GM23338 (cell line): ENCODE measurements at places on chromosomes 3 and 15. TPM values are rescaled to one million over a fixed set of nuclear protein-coding genes. Genes with fewer than 3 reads are reported as not detected.

DNA sequence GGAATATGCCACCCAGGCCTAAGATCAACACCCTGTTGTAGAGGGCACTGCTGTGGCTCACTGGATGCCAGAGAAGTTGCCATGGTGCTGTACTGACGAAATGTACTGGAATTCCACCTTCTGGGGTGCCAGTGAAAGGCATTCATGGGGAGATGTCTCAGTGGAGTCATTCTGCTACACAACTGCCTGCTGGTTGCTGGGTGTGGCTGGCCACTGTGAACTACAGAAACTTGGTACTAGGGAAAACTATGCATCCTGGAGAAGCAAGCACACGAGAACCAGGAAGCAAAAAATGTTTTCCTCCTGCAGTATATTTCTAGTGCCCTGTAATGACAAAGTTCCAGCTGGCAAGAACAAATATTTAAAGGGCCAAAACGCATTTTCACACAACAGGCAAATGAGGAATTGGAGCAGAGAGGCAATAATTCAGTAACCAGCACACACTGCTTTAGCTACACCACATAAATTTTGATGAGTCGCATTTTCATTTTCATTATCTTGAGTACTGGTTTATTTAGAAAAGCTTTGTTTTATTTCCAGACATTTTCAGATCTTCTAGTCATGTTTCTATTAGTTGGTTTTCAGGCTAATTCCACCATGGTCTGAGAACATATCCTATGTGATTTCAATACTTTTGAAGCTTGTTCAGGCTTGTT, 18.3 kb upstream of the RFX7 start:
- H3K36me3 ChIP-seq, result no peaks in the 10 kb centered on the region
- H3K27me3 ChIP-seq, result no peaks in the 10 kb centered on the region
- no peak overlapping the region for H3K4me3 ChIP-seq

- H3K36me3 ChIP-seq, result no peaks in the 10 kb centered on the region
- H3K4me1 ChIP-seq, result no peaks in the 10 kb centered on the region
- H3K27me3 ChIP-seq, result no peaks in the 10 kb centered on the region
- H3K27ac ChIP-seq, result no peak overlapping the region
Observed at GRCh38 chr3:20022954-20023622, 11.0 kb upstream of the PP2D1 start.

DNA sequence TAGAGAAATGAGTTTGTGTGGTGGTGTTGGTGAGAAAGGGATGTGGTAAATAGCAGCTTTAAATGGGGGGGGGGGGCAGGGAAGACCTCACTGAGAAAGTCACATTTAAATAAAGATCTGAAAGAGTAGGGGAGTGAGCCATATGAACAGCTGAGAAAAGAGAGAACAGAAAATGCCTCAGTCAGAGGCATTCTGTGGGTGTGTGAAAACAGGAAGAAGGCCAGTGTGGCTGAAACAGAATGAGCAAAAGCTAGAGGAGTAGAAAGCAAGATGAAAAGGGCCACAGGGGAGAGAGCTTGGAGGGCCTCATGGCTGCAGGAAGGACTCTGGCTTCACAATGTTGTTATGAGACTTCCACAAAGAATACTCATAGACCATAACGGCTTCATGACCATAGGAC, 783.3 kb downstream of the ZPLD1 start:
- H3K4me1 ChIP-seq, result 0 out of 2 replicates have a peak, but pooled peaks cover 3% of the 10 kb centered on the region
- no peaks in the 10 kb centered on the region for H3K27me3 ChIP-seq
- H3K4me3 ChIP-seq, result no peak overlapping the region

- no peak overlapping the region for H3K4me3 ChIP-seq
- peaks cover 9% of the 10 kb centered on the region; the same call in 1 of the 2 replicates for H3K4me1 ChIP-seq
- 0 out of 2 replicates have a peak, but pooled peaks cover under 1% of the 10 kb centered on the region for H3K36me3 ChIP-seq
- no peak for DNase-seq
Observed at GRCh38 chr3:54792584-54792983, 135.3 kb downstream of the LRTM1 start.

GRCh38 chr15:74807282-74807681, 5.4 kb upstream of the LMAN1L start:
- H3K4me3 ChIP-seq, result no peak overlapping the region
- H3K27ac ChIP-seq, result no peak overlapping the region

DNA sequence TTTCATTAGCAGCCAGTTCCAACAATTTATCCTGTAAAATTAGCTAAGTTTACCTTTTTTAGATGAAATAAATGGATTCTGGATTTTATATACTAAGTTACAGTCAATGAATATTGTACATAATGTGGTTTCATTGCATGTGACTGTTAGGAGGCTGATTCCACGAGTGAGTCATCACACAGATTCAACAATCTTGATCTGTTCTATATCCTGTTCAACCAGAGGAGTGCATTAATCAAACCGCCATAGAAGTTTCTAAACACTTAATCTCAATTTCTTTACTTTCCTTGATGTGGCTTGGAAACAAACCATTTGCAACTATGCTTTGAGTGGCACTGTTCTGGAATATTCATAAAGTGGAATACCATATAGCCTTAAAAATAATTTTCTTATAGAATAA, 15.3 kb downstream of the DNAJC13 start:
- no peaks in the 10 kb centered on the region for H3K36me3 ChIP-seq
- no peak for DNase-seq
- no peak overlapping the region for H3K27ac ChIP-seq

DNA sequence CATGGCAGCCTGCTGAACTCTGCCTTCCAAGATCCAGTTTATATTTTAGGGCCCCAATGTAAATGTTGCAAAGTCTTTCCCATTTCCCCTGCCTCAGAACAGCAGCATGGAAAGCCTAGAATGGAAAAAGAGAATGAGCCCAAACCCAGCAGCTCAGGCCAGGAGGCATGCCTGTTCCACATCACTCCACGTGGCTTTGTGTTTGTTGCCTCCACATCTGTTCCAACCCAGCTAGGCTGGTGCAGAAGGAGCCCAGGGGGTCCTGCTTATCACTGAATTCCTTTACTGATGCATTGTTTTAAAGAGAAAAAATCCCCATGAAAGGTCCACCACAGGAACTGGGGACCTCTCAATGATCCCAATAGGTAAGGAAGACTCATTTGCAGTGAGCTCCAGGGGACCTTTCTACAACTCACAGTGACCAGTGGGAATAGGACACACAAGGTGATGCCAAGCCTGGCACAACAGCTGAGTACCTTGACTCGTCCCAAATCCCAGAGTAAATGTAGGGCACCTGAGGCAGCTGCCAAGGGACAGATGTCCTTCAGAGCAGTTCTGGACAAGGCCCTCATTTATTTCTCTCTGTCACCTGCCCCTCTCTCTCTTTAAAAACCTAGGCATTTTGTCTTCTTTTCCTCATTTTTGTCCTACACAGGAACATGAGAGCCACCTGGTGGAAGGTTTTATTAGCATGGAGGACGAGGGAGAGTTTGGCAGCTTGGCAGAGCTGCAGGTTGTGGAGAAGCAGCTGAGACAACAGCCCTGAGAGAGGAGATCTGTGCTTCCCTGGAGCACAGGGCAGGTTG, 41.7 kb upstream of the ADAMTS17 start:
- no peaks in the 10 kb centered on the region for H3K27me3 ChIP-seq
- no peak overlapping the region for H3K4me3 ChIP-seq
- H3K4me1 ChIP-seq, result no peaks in the 10 kb centered on the region

Gene BCHE
- polyA plus RNA-seq, result 0.92 and 1.1 TPM in 2 replicates

GRCh38 chr3:29324180-29324651, 43.3 kb downstream of the RBMS3 start:
- no peak overlapping the region for H3K4me3 ChIP-seq
- peaks cover 9% of the 10 kb centered on the region for H3K4me1 ChIP-seq
- no peak for DNase-seq
- no peaks in the 10 kb centered on the region for H3K27me3 ChIP-seq
- no peak overlapping the region for H3K27ac ChIP-seq

GRCh38 chr3:152997526-152997925, 162.6 kb downstream of the P2RY1 start:
- no peak for DNase-seq
- no peak overlapping the region for H3K4me3 ChIP-seq
- H3K27ac ChIP-seq, result no peak overlapping the region
- H3K27me3 ChIP-seq, result no peaks in the 10 kb centered on the region
- 0 out of 2 replicates have a peak, but pooled peaks cover 1% of the 10 kb centered on the region for H3K4me1 ChIP-seq
- no peaks in the 10 kb centered on the region for H3K36me3 ChIP-seq

Gene CLDN16
- 0.06 TPM in 1 of 2 replicates, not detected in the other for polyA plus RNA-seq

DNA sequence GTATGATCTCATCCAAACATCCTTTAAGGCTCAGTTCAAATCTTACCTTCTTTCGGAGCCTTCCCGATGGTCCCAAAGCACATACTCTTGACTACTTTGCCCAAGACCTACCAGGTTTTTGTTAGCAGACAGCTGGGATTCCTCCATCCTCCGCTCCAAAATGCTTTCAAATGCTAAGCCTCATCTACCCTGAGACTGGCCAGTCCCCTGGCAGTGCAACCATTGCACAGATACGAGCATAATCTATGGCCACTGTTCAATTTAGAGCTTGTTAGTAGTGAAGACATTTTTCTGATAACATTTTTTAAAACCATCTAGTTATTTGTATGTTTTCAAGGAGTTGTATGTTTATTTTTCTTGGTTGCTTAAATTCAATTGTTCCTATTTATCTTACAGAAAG, 264.4 kb upstream of the NR2F2 start:
- no peak overlapping the region for H3K27ac ChIP-seq
- no peaks in the 10 kb centered on the region for H3K36me3 ChIP-seq
- DNase-seq, result no peak

GRCh38 chr3:114880078-114880477, 267.0 kb downstream of the ZBTB20 start:
- peaks cover 21% of the 10 kb centered on the region for H3K4me1 ChIP-seq
- H3K4me3 ChIP-seq, result no peak overlapping the region
- DNase-seq, result no peak
- no peaks in the 10 kb centered on the region for H3K36me3 ChIP-seq
- H3K27me3 ChIP-seq, result no peaks in the 10 kb centered on the region
- no peak overlapping the region for H3K27ac ChIP-seq

DNA sequence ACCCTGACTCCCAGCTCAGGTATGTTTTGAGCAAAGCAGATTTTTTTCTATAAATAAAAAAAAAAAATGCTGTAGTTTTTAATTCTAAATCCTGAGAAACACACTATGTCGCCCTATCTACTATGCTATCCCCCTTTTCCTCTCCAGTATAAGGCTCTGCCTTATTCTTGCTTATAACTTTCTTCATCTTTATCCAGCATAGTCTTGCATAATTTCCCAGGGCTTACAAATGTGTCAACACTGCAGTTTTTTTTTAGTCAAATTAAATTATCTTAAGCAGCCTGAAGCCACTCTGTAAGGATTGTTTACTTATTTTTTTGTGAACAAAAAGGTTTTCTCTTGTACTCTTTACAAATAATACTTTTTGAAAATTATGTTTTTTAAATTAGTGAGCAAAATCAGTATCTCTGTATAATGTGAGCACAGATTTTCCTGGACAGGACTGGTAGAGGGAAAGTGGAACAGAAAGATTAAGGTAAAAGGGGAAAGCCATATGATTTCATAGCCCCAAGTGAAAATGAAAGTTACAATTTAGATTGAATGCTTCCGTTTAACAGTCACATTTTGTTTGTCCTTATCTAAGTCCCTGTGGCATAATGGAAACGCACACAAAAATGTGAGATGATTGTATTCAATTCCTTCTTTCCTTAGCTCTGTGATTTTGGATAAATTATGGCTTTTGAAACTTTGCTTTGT, 5.6 kb upstream of the PYDC2 start:
- no peaks in the 10 kb centered on the region for H3K27me3 ChIP-seq
- no peak for DNase-seq
- H3K36me3 ChIP-seq, result no peaks in the 10 kb centered on the region
- no peak overlapping the region for H3K27ac ChIP-seq

DNA sequence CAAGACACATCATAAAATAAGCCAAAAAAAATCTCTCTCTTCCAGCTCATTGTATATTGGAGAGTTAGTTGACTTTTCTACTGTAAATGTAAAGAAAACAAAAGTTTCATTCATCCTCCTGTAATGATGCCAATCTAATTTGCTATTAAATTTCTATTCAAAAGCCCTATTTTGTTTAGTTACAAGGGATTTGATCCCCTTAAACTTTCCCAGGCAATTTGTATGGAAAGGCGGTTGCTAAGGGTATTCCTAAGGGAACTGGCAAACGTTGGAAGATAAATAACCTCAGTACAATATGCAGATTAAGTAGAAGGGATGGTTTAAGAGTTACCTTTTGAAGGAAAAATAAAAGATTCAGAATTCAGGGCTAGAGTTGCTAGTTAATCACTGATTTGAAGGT, 352.7 kb downstream of the TIGIT start:
- no peak overlapping the region for H3K27ac ChIP-seq
- no peaks in the 10 kb centered on the region for H3K36me3 ChIP-seq
- no peak overlapping the region for H3K4me3 ChIP-seq

DNA sequence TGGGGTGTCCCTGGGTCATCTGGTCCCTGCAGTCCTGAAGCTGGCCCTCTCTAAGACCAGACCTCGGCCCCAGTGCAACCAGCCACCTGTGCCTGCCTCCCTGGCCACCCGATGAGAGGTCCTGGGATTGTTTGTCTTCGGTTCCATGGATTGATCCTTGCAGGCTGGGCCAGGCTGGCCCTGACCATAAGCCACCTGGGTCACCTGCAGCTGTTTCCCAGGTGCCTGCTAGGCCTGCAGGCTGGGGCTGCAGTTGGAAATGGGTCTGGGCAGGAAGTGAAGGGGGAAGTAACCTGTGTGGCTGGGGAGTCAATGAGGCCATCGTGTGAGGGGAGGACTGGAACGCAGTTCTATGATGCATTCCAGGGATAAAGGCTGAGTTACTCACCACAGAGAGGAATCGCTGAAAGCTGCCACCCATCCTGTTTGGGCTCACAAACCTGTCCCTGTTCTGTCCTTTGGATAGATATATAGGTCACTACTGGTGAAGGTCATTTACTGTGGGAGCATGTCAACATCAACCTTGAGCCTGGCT, 30.9 kb upstream of the VPS8 start:
- H3K27me3 ChIP-seq, result no peaks in the 10 kb centered on the region
- no peak overlapping the region for H3K4me3 ChIP-seq
- H3K27ac ChIP-seq, result no peak overlapping the region
- H3K36me3 ChIP-seq, result no peaks in the 10 kb centered on the region

GRCh38 chr3:183230826-183231225, 22.2 kb upstream of the B3GNT5 start:
- no peak for DNase-seq
- no peaks in the 10 kb centered on the region for H3K4me1 ChIP-seq
- no peak overlapping the region for H3K27ac ChIP-seq
- no peaks in the 10 kb centered on the region for H3K27me3 ChIP-seq
- H3K36me3 ChIP-seq, result no peaks in the 10 kb centered on the region
- H3K4me3 ChIP-seq, result no peak overlapping the region

DNA sequence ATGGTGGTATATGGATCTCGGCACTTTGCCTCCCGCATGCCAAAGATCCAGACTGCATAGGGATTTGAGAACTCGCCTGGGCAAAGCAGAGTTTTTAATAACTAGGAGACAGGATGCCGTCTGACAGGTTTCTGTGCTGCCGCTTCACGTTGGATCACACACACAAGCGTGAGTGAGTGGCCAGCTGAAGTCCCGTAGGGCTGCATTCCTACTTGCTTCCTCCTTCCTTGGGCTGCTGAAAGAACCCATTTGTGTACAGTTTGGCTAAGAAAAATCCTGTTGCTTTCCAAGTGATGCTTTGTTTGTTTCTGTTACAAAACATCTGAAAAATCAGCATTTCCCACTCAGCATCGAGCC, 604.3 kb upstream of the CFAP20DC start:
- H3K4me1 ChIP-seq, result no peaks in the 10 kb centered on the region
- H3K4me3 ChIP-seq, result no peak overlapping the region
- H3K36me3 ChIP-seq, result no peaks in the 10 kb centered on the region
- no peak for DNase-seq
- H3K27ac ChIP-seq, result no peak overlapping the region

GRCh38 chr3:171967932-171968678, 71.3 kb upstream of the FNDC3B start:
- no peaks in the 10 kb centered on the region for H3K36me3 ChIP-seq
- H3K27me3 ChIP-seq, result no peaks in the 10 kb centered on the region
- H3K27ac ChIP-seq, result no peak overlapping the region
- no peak for DNase-seq

Gene ZPLD1
- not detected in 2 replicates for polyA plus RNA-seq
